ENCODE measurements at places on chromosomes 16 and 17.
A peak's percentile ranks its signal among the peaks of the same experiment; 100 is the strongest.

GRCh38 chr17:76039121-76039520 lies 12.0 kb upstream of the EVPL start:
- DNase-seq = no peak

DNA sequence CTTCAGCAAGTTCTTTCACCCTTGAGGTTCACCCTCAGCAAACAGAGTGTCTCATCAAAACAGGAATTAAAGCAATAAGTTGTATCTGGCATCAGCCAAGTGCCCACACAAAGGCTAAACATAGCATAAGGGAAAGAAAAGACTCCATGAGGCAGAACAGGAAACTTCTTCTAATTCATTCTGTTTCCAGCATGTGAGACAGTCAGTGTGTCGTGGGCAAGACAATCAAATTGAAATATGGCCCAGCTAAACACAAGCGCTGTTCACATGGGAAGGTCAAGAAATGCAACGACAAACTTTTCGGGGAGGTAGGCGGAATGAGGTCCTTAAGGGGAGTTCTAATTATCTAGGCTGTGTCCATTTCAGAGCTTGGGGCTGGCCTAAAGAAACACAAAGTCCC lies 393.4 kb downstream of the HAPSTR1 start:
- no peak for DNase-seq

GRCh38 chr17:82947051-82947991 lies 107.5 kb upstream of the ZNF750 start:
- no peak for DNase-seq

GRCh38 chr16:85536073-85536410 lies 77.1 kb upstream of the GSE1 start:
- DNase-seq = no peak

DNA sequence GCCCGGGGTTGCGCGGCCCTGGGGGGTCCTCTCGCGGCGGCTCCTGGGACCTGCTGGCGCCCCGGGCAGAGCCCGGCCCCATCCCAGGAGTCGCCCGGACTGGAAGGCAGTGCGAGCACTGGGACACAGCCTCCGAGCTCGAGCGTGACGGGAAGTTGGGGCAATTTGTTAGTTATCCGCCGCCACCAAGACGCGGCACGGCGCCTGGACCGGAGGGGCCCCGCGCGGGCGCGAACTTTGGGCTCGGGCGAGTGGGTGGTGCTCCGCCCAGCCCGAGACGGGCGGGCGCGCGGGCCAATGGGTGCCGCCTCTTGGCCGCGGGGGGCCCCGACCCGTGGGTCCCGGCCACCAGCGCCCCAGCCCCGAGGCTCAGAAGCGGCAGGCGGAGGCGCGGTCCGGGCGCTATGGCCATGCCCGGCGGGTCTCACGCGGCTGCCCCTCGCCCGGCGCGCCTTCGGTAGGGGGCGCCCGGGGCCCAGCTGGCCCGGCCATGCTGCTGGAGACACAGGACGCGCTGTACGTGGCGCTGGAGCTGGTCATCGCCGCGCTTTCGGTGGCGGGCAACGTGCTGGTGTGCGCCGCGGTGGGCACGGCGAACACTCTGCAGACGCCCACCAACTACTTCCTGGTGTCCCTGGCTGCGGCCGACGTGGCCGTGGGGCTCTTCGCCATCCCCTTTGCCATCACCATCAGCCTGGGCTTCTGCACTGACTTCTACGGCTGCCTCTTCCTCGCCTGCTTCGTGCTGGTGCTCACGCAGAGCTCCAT lies at the start of gene ADORA2B:
Gene ADORA2B (plus strand): TSS at position 372 of the 768 bp plus-strand sequence. CDS start 119 bp downstream, at position 491.
- DNase-seq = peak; percentile 8

DNA sequence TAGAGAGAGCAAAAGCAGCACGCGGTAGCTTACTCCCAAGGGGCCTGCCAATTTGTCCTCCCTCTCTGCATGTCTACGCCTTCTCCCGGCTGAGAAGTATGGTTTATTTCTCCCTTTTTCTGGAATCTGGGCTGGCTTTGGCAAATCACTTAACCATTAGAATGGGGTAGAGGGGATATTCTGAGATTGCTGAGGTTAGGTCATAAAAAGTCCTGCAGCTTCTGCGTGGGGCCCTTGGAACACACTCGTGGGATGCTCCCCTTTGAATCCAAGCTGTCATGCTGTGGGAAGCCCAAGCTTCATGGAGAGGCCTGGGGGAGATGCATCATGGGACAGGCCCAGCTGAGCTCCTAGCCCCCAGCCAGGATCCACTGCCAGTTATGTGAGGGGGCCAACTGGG lies 403.6 kb upstream of the MAF start:
- no peak for DNase-seq

DNA sequence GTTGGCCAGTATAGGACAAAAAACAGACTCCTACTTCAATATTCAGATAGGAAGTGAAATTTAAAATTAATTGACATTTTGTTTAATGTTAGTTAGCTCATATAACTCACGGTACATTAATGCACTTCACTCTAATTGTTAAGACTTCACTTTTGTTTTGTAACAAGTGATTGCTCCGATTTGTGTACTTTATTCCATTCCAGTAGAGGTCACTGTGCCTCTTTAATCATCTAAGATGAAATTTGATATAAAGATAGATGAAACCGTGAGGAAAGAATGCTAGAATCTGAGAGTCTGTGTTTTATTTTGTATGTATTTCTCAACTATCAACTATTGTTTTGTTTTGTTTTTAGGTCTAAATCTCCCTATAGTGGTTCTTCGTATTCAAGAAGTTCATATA lies 29.0 kb downstream of the RBBP6 start:
- DNase-seq = no peak

- no peak for DNase-seq
These were observed at the start of gene ORAI3 for GRCh38 chr16:30948667-30949649. ORAI3 (plus strand) TSS chr16:30949068; CDS start chr16:30949290, 222 bp downstream.

GRCh38 chr17:79005063-79005861 lies 4.3 kb downstream of the CANT1 start:
- no peak for DNase-seq

DNA sequence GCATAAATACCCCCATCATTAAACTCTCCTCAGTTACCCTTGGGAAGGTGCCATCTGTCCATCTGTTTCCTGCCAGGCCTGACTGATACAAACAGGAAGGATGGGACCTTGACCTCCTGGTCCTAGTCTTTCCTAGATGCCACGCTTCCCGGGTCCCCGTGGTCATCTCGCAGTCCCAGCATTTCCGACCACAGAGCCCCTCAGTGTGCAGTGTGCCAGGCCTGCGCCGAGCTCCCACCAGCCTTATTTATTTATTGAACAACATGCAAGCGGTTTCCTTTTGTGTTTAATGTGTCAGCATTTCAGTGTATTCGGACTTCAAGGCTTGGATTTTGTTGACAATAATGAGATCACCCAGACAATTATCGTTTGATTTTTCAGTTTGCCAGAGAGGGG lies 45.6 kb upstream of the NKD1 start:
- DNase-seq = no peak

DNA sequence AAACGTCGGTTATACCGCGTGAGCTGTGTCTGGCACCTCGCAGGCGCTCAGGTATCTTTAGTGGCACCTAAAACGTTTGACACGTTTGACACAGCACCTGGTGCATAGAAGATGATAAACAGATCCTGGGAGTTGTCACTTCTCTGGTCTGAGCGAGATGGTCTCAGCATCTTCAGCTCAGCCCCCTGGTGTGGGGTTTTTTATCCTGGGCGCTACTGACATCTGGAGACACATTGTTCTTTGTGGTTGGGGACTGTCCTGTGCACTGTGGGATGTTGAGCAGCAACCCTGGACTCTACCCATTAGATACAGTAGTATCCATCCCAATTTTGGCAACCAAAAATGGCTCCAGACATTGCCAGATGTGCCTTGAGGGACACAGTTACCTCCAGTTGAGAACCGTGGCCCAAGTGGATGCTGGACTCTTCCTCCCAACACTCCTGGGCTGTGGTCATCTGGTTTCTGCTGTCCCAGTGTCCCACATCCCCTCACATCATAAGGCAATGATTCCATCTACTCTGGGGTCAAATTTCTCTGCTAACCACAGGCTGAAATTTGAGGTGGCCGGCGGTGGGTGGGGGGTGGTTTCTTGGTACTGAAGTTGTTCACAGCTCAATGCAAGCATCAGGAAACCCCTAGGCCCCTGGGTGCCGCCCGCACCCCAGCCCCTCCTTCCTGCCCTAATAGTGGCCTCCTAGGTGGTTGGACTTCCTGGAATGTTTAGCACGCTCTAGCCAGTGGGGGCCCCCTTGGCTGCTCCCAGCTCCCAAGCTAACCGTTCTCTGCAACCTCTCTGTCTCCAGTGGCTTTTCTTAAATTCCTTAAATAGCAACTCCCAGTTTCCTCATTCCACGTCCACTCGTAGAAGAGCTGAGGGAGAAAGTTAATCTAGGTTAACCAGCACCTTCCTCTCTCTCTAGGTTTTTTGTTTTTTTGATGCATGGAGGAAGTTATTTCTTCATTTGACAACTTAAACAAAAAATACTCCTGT lies 124.8 kb downstream of the ABCC1 start:
- no peak for DNase-seq

GRCh38 chr16:82034981-82035612 lies at the start of gene HSD17B2:
HSD17B2 (plus strand) TSS chr16:82035253; CDS start chr16:82035425, 172 bp downstream.
- no peak for DNase-seq

All from effector memory CD8-positive, alpha-beta T cell (primary cell).